Bronchial smooth muscle cell (primary cell): ENCODE measurements at places on chromosomes 6 and 20. TPM values are rescaled to one million over a fixed set of nuclear protein-coding genes. Genes with fewer than 3 reads are reported as not detected.

The LGSN gene
- total RNA-seq: under 0.01 TPM in 1 of 2 replicates, not detected in the other

The TRIM10 gene
- total RNA-seq: under 0.01 TPM in 1 of 2 replicates, not detected in the other

The ADGRF4 gene
- under 0.01 TPM in 1 of 2 replicates, not detected in the other for total RNA-seq

The KHDRBS2 gene
- not detected in 2 replicates for total RNA-seq

The CFAP206 gene
- 0.16 and 0.34 TPM in 2 replicates for total RNA-seq

The KIFC1 gene
- total RNA-seq: 0.52 and 2.7 TPM in 2 replicates

The MYCT1 gene
- total RNA-seq: not detected in 2 replicates

The TFAP2D gene
- total RNA-seq: not detected in 2 replicates

The AFG1L gene
- total RNA-seq: 2.8 and 3.0 TPM in 2 replicates

The FAM217A gene
- not detected in 2 replicates for total RNA-seq

The CBLN4 gene
- not detected in 2 replicates for total RNA-seq

The SASH1 gene
- 55.9 and 65.3 TPM in 2 replicates for total RNA-seq
